ENCODE measurements at places on chromosomes 1 and 21. TPM values are rescaled to one million over a fixed set of nuclear protein-coding genes. Genes with fewer than 3 reads are reported as not detected.

GRCh38 chr1:228369608-228370438 lies 36.8 kb downstream of the TRIM11 start:
- DNase-seq = no peak

GRCh38 chr1:169109561-169110134 lies 3.2 kb downstream of the ATP1B1 start:
- peak; percentile 58 for DNase-seq

DNA sequence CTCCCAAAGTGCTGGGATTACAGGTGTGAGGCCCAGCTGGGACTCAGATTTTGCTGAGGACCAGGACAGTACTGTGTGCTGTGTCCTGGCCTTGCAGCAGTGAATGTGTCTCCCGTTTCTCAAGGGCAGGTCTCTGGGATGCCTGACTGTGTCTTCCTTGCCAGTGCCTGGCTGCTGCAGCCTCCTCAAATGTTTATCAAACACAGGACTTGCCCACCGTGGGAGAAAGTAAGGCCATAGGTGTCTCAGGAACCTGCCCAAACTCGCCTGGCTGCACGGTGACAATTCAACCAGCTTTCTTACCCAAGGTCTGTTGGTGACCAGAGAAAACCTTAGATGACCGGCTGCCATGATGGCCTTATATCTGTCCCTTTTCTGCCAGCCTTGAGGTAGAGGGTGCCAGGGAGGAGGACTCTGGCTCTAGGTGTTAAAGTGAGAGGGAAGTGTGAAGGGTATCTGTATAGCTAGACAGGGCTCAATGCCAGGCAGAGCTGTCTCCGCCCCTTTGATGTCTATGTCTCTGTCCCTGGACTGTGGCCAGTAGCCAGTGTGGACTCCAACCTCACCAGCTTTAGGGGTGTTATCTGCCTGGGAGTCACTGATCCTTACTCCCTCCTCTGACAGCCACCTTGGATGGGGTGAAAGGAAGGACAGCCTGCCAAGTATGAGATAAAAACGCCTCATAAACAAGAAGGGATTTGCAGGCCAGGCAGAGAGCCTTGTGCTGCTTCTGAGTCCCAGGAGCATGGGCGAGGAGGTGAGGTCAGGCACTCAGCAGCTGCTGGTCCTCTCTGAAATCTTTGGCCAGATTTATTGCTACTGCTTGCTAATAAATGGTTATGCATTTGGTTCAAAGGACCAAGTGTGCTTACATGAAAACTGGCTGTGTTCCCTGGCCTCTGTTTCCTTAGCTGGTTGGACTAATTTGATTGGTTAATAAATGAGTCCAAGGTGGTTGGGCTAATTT lies 22.3 kb downstream of the IL6R start:
- DNase-seq = no peak

The GREM2 gene
- 2.0 TPM for total RNA-seq

DNA sequence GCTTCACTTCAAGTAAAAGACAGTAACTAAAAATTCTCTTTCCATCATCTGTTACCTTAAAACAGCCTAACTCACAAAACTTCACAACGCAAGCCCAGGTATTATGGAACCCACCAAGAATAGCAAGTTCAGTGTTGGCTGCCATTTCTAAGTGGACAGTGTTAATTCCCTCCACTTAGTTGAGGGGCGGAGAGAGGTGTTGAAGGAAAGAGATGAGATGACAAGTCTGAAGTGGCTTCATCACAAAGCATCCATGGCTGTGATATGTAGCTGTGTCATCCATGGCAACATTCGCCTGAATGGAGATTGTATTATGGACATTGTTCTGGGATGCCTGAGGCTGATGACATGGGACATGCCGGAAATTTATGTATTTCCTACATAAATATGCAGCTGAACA lies 101.8 kb downstream of the SIM2 start:
- no peak for DNase-seq

DNA sequence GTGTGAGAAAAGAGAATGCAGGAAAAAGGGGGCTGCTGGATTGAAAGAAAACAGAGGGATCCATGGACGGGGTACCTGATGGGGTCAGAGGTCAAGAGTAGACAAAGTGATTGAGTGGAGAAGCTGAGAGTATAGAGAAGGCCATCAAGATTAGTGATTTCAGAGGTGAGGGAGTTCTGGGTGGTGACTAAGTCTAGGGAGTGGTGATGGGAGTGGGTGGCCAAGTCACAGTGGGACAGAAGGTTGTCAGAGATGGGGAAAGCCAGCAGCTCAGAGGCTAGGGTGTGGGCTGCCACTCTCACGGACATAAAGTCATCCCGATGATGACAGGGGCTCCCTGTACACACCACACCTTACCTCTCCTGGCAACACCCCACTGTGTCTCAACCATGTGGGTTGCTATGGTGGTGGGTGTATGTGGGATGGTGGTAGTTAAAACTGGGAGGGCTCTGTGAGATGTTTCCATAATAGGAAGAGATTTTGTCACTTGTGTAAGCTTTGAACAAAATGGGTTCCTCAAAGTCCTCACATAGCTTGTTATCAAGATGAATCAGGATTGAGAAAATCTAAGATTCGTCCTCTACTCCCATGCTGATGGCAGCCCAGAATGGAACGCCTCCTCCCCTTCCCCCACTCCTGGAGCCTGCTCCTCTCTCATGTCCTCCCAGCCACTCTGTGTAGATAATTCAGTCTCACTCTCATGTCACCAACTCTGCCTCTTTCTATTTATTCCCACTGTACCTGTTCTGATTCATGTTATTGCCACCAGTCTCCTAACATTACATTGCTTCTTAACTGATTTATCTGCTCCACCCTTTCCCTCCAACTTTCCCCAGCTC lies 20.3 kb upstream of the CSF1 start:
- DNase-seq = no peak

DNA sequence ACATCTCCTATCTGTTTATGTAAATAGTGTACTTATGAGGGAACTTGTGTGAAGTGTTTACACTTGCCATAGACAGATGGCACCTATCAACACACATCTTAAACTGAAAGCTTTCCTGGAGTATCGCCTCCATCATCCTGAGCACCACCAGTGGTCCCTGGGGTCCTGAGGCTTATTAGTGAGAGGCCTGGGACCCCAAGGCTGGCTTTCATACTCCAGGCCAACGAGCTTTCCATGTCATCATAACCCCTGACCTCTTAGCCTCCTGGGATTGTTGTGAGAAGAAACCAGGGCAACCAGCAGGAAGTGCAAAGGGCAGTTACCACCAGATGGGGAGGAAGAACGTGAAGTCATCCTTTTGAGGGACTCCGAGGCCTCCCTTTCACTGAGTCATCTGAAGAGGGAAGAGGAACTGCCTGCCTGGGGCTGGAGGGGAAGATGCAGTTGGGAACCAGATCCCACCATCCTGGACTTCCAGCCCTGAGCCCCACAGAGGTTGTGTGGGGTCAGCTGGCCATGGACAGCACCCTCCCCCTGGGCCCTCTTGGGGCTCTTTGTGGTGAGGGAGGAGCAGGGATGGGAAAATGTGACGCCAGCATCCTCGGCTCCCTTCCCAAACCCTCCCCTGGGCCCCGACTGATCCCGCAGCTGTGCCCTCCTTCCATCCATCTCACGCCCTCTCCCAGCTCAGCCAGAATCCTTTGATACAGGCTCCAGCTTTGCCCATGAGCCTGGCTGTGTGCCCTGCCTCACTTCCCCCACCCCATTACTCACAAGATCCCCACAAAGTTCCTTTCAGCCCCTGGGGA lies 5.8 kb downstream of the INKA2 start:
- DNase-seq = no peak

DNA sequence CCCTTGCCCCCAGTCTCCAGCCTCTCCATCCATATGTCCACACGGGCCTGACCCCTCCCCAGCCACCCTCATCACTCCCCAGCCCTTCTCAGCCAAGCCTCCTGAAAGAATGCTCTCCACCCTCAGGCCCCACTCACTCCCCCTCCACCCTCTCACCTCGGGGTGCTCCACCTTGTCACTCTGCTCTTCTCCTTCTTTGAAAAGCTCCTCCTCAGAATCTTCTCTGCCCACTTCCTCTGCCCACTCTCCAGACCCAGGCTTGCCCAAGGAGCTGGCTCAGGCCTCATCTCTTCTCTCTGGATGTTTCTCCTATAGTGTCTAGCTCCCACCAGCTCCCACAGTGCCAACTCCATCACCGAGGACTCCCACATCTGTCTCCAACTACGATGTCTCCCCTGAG lies 13.9 kb downstream of the COL8A2 start:
- DNase-seq = no peak

GRCh38 chr1:53934170-53934765 lies 11.2 kb downstream of the IFT25 start:
- DNase-seq = no peak

The BCAR3 gene
- 30.2 TPM for total RNA-seq

The TMEM200B gene
- total RNA-seq = 21.0 TPM

The RBP7 gene
- 37.5 TPM for total RNA-seq

GRCh38 chr21:38979271-38980121 lies 173.8 kb downstream of the ETS2 start:
- DNase-seq = no peak

The MPZ gene
- total RNA-seq = 1.3 TPM

GRCh38 chr1:204126386-204126785 lies 25.5 kb downstream of the ETNK2 start:
- no peak for DNase-seq

The TSPAN2 gene
- 9.7 TPM for total RNA-seq

DNA sequence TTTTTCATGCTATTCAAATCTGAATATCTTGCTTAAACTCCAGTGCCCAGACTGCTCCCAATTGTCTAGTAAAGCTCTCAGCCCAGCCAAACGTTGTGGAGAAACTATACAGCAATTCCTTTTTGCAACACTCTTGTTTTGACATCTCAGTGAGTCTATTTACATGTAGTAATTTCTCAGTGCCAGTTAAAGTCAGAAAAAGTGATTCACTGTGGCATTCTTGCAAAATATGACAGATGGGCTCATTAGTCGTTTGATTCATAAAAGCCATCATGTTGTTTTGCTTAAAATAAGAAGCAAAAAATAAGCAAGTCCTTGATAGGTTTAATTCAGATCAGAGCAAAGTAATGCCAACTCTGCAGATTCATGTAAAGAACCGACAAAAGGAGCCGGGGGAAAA lies 20.7 kb upstream of the TMPRSS15 start:
- no peak for DNase-seq

DNA sequence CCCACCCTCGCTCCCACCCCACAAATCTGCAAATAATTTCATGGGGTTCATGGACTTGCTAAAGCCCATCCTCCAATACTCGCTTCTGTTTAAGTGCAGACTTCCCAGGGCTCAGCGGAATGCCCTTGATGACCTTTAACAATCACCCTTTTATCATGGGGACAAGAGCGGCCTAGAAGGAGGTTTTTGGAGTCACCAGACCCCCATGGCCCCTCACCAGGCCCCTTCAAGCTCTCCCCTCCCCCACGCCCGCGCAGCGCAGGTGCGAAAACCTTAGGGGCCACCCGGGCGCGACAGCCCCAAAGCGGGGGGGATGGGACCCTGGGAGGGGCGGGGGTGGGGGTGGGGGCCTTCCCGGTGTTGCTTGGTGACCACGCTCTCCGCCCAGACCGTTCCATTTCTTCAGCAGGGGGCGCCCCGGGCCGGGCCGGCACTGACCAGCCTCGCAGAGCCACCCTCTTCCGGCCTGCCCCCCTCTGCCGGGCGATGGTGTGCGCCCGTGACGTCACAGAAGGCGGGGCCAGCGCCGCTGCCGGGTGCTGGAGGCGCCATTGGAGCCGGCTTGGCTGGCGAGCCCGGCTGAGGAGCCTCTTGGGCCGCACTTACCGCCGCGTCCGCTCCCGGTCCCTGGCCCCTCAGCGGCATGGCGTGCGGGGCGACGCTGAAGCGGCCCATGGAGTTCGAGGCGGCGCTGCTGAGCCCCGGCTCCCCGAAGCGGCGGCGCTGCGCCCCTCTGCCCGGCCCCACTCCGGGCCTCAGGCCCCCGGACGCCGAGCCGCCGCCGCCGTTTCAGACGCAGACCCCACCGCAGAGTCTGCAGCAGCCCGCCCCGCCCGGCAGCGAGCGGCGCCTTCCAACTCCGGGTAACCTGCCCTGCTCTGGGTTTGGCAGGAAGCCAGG lies at the start of gene AKIRIN1:
TSS of gene AKIRIN1 (plus strand) at position 539 of the 900 bp plus-strand sequence. CDS start at position 644, 105 bp downstream.
- peak; percentile 96 for DNase-seq

DNA sequence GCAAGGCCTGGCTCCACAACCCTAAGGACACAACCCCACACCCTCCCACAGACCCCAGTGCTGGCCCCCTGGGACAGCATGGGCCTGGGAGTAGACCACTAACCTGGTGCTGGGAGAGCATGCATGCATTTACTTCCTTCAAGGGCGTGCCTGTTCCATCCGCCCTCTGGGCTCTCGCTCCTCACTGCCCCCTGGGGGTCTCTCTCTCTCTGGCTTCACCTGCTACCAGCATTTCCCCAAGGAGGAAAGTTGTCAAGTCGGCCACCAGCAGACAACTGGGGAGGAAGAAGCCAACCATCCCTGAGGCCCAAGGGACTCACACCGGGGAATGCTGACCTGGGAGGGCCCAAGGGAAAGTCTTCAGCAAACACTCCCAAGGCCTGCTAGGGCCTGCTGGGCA lies 6.5 kb downstream of the LRP8 start:
- no peak for DNase-seq

DNA sequence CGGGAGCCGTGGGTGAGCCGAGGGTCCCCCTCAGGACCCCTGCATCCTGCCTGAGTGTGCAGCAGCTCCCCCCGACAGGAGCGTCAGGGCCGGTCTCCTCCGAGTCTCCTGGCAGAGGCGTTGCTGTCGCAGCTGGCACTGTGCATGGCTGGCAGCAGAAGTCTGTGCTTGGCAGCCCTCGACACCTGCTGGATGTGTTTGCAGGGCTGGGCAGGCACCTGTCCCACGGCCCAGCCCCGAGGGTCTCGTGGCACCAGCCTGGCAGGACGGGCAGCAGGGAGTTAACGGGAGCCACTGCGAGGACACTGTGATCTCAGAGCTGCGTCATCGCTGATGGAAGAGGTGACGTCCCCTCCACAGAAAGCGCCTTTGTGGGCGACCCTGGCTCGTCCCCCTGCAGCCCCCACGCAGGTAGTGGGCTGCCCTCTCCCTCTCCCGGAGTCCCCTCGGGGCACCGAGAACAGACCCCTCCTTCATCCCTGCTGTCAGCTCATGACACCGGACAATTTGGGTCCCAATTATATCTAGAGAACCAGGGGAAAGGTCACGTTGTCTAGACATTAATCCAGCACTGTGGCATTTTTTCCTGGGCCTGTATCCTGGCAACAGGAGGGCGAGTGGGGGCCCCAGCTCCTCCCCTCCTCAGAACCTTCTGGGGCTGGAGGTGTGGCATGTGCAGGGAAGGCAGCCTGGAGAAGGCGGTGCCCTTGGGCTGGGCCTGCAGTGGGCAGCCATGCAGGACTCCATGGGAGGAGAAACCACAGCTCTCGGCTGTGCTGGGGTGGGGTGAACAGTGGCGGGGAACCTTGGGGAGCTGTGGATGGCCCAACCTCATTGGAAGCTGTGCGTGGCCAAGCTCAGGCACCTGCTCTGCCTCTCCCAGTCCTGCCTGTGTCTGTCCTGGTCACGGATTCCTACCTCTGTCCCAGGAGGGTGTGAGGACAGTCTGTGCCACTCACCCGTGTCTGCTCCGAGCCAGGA lies 15.4 kb downstream of the COL18A1 start:
- peak; percentile 48 for DNase-seq

DNA sequence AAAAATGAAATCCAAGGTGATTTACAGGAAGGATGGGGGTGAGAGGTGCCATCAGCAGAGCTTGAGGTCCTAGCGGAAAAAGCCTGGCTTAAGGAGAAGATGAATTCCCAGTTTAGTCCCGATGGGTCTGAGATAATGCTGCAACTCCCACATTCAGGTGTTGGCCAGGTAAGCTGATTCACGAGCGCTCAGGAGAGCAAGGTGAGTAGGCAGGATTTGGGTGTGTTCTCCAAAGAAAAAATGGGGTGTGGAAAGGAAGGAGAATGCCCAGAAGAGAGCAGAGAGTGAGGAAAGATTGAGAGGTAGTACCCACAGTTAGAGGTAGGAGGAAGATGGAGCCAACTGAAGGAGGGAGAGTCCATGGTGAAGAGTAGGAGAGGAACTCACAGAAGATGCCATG lies 12.5 kb downstream of the RIMS3 start:
- no peak for DNase-seq

The ERICH3 gene
- total RNA-seq = 2.0 TPM

- no peak for DNase-seq
Observed at GRCh38 chr1:37399205-37399604, 75.2 kb upstream of the ZC3H12A start.

Data from breast epithelium (tissue), 4 donors.